ENCODE measurements at places on chromosomes 5 and 9.

DNA sequence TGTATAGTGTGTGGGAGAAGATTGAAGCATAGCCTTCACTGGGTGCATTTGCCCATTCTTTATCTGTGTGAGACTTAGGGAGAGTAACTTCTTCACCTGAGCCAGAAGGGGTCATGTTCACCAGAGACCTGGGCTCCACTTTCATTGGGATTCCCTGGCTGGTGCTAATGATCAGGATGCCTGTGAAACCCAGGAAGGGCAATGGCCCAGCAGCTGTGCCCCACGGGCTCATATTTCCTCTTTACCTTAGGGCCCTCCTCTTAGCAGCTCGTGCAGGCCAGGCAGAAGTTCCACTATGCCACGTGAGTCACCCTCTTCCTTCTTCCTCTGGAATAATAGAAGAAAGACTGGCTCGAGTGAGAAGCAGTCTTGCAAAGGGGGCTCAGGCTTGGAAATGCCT, 5.0 kb downstream of the PPARGC1B start:
- no peak for DNase-seq

DNA sequence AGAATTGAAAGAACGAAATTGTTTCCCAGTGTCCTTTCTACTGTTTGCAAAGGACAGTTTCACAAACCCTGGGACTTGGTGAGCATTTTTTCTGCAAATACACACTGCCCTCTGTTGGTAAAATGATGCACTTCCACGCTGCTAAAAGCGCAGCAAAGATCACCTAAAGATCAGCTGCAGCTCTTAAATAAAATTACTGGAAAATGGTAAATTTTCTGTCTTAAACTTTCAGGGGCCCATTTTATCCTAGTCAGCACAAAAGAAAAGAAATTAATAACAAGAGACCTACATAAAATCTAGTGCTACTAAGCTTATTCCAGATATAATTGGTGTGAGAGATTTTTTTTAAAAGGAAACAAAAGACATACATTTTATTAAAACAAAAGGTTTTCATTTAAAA, 566.0 kb downstream of the CAAP1 start:
- DNase-seq: peak; percentile 80

DNA sequence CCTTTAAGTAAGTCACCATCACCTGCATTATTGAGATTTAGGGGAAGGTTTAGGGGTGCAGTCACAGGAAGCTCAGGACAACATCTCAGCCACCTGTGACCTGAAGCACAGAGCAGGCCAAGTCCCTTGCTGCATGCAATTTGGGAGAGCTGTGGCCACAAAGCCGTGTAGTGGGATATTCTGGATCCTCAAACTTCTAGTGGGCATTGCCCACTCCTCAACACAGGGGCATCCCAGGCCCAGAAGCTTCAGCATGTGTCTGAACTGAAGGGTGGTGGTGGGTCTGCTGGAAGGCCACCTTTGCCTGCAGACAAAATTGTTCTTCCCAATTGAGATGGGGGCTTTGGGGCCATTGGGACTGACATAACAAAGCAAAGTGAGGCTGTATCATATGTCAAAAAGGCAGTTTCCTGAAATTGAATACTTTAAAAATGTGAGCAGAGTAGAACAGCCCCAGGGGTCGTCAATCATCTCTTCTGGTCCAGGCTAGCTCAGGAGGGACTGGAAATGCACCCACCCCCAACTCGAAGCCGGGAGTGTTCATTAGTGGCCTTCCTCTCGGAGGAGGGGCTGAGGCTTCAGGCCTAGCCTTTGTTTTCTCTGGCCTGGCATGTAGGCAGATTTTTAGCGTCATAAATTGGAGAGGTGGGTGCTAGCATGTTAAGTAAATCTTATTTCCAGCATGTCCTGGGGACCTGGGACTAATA, 2.8 kb upstream of the GADD45G start:
- no peak for DNase-seq

DNA sequence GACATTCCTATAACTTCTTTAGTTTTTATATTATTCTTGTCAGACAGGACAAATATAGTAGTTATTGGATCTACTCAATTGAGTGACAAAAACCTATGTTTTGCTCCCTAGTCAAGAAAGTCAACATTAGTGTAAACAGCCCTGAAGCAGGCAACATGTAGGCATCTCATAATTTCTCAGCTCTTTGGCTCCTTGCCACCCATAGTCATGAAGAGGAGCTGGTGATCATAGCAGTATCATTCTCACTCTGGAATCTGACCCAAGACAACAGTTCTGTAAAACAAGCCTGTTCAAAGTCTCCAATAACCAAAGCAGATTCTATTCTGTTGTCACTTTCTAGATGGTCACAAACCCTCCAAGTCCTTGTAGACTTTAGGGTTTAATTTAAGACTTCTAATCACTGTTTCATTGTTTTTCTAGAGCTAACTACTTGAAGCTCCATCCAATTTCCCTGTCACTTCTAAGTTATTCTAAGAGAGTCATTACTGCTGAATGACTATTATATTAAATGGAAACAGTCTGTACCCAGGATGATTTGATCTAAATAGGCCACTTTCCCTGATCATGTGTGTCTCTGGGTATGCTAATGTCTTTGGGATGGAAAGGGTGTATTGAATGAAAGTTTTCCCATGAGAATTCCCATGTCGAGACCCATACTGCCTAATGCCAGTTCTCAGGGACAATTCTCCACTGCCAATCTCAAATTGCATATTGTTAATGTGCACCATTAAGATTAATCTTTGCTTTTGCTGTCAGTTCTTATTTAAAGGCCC, 533.3 kb downstream of the ACTL7B start:
- no peak for DNase-seq

GRCh38 chr5:137751869-137752491, 2.2 kb downstream of the HNRNPA0 start:
- peak; percentile 89 for DNase-seq

GRCh38 chr5:169583101-169583423, 511 bp upstream of the SPDL1 start:
- no peak for DNase-seq

- no peak for DNase-seq
Observed at GRCh38 chr5:51131266-51131665, 252.0 kb upstream of the ISL1 start.
